ENCODE measurements at places on chromosomes 1 and 21.

DNA sequence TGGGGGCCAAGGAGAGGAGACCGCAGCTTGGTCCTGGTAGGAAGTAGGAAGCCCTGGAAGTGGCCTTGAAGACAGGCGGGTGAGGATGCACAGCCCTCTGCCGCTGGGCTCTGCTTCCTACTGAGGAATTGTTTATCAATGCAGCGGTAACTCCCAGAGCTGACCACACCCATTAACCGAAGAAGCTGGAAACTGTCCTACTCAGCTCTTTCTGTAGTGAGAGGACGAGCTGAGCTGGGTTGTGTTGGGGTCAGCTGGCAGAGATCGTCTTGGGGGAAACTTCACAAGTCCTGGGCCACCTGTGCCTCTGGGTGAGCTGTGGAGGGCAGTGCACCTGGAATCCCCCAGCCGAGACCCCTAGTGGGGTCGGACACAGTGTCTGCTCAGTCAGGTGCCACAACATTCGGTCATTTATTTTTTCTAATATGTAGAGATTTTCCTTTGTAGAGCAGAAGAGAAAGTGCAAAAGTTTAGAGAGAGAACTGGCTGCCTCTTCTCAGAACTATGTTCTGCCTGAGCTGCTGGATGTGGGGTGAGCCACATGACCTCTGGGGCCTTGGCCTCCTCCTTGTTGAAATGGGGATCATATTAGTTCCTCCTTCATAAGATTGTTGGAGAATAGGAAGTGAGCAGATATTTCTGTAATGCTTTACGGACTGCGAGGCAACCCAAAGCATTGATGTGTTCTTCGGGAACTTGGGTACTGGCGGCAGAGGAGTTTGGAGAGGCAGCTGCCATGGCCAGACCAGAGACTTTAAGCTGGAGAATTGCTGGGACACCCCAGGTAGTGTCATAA lies 3.6 kb downstream of the NECAP2 start:
- no peak for DNase-seq

DNA sequence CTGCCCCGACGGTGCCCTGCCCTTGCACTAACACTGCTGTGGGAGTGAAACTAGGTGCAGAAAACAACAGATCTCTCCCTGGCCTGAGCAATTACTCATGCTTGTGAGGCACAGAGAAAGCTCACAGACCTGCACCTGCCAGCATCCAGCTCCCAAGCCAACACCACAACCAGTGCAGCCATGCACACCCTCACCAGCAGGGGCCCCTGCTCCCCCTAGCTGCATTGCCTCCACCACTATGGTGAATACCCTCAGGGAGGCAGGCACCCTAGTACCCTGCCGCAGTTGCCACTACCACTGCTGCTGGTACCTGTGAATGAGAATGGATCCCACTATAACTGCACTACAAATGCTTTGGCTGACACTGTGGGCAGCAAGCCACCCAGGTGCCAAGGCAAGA lies 7.1 kb upstream of the DIRAS3 start:
- DNase-seq: no peak

GRCh38 chr1:163055005-163055404 lies 14.2 kb upstream of the RGS4 start:
- DNase-seq: no peak

- no peak for DNase-seq
These were observed 8.5 kb downstream of the MEX3A start for GRCh38 chr1:156073740-156074139.

- no peak for DNase-seq
These were observed 11.3 kb downstream of the LDLRAD2 start for GRCh38 chr1:21823206-21823979.

DNA sequence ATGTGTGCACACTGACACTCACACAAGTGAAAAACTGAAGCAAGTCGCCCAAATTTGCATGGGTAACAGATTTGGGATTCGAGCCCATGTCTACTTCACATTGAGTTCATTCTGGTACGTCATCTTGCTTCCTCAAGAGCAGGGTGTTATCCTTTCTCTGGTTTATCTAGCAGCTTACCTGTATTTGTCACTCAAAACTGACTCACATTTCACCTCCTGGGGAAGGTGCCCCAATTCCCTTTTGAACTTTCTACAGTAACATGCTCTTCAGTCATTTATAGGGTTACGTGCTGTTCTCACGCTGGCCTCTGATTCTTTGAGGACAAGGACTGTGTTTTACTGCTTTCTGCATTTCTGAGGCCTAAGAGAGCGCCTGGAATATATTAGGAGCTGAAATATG lies 162.8 kb downstream of the PDE4B start:
- DNase-seq: no peak

- no peak for DNase-seq
These were observed 863 bp upstream of the PTPRC start for GRCh38 chr1:198637916-198638437.

DNA sequence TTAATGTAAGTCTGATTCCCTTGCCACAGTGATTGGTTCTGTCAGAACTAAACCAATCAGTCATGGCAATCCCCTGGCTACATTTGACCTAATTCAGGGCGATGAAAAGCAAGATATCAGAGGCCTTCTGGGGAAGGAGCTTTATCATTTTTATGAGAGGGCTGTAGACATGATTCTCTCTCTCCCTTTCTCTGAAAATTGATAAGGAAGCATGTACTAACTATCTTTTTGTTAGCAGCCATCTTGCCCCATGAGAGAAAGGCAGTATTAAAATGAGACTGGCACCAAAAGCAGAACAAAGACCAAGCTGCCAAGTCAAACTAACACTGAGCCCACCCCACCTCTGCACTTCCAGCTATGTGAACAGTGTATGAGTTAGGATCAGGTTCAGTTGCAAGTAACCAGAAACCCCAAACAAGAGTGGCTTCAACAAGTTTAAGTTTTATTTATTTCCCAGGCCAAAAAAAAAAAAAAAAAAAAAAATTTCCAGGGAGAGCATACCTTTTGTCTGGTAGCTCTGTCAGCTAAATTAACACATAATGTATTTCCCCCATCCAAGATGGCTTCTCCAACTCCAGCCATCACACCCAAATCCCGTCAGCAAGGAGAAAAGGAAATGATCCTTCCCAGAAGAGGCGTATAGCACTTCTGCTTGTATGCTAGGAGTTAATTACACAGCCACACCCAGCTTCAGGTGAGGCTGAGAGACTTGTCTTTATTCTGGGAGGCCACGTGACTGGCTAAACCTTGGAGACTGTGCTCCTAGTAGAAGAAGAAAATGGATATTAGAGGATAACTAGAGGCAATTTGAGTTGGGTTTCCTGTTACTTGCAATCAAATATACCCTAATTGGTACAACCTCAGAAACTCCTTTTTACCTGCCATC lies 105.8 kb upstream of the RALGPS2 start:
- no peak for DNase-seq

GRCh38 chr1:204878621-204879234 lies 8.1 kb downstream of the NFASC start:
- DNase-seq: no peak

- DNase-seq: no peak
These were observed 37.6 kb downstream of the UMODL1 start for GRCh38 chr21:42108554-42109340.

DNA sequence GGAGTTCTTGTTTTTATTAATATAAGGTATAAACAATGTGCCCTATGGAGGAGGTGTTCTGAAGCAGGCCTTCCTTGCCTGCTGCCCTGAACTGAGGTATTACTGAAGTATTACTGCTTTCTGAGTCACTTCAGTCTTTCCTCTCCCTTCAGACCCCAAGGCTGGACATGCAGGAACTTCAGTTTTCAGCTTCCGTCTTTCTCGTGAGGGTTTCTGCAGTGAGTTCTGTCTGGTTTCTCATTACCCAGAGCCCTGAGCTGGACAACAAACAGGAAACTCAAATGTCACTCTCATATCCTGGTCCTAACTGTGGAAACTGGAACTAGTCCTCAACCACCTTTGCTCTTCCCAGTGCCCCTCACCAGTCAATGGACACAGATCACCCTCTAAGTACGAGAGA lies 46.8 kb downstream of the ELAVL4 start:
- no peak for DNase-seq

GRCh38 chr1:8930116-8930515 lies 15.6 kb upstream of the CA6 start:
- no peak for DNase-seq

Measured in Caki2 (cell line).